ENCODE measurements at places on chromosomes 4 and X.
A peak's percentile ranks its signal among the peaks of the same experiment; 100 is the strongest.

DNA sequence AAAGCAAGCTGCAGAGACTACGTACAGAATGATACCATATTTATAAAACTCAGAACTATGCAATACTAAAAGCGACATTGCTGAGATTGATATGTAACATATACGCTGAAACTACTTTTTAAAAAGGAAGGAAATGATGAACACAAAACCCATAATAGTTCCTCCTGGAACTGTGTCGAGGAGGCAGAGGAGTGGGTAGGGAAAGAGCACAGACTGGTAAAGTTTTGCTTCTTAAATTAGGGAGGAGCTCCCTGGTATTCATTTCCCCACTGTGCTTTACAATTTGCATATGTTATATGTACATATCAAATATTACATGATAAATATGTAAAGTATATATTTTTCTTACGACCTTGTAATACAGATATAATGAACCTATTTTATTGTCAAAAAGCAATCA lies 13.9 kb downstream of the UFSP2 start:
- no peak for DNase-seq

- DNase-seq: no peak
Measured at GRCh38 chr4:6076391-6076790, 58.2 kb upstream of the C4orf50 start.

DNA sequence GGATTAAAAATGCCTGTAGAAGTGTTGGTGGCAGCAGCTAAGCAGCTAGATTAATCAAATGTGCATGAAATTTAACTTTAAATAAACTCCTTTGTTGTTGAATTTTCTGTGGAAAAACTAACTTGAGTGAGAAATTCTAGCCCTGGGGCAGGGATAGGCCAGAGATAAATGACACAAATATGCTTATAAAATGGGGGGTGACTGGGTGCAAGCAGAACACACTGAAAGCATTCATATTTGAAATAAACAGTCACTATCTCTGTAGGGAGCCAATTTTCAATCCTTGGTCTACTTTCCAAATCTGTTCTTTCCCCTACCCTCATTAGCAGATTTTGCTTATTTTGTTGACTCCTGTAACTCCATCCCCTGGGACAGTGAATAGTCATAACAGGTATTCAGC lies 47.9 kb downstream of the RBPJ start:
- DNase-seq: no peak

- no peak for DNase-seq
Measured at GRCh38 chr4:105208561-105208960, 61.9 kb downstream of the TET2 start.

DNA sequence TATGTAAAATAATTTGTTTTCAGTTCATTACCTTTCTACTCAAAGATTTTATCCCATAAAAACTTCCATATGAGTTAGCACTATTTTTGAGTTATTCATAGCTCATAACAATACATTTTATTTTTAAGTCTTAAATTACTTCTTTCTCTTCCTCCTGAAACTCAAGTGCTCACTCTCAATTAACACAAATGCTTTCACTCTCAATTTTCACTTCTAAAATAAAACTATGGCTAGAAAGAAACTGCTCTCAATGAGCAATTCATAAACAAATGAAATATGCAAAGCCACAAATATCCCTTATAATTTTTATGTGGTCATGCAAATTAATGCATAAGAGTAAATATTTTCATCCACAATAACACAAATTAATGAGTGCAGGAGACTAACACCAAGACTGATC lies 38.8 kb downstream of the MAML3 start:
- no peak for DNase-seq

GRCh38 chrX:82695066-82695465 lies 813.0 kb upstream of the POU3F4 start:
- no peak for DNase-seq

GRCh38 chr4:159368320-159368719 lies 265.4 kb downstream of the RAPGEF2 start:
- DNase-seq: peak; percentile 2

- DNase-seq: no peak
Measured at GRCh38 chrX:17977696-17978095, 116.6 kb upstream of the RAI2 start.

DNA sequence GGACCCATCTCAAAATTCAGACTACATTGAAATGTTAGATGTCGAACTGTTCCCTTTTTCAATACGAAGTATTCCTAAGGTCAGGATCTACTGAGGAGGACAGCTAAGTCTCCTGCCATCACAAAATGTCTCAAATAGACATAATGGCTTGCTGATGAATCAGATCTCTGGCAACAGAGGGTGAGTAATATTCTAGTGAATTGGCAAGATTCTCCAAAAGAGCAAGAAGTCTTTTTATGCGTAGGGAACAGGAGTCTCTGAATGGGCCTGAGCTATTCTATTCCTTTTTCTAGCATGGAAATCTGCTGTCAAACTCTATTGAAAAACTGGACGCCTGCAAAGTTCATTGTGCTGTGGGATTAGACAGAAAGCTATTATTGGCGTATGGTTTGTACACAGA lies 145.4 kb downstream of the FNIP2 start:
- DNase-seq: no peak
